Ascending aorta (tissue), 2 donors: ENCODE measurements at places on chromosomes 6 and 20.

- DNase-seq, result no peak
Observed at GRCh38 chr6:163916315-163917081, 502.0 kb downstream of the QKI start.

- DNase-seq, result no peak
Observed at GRCh38 chr6:75196081-75196687, 9.7 kb downstream of the COL12A1 start.

- no peak for DNase-seq
Observed at GRCh38 chr20:51354769-51355319, 187.7 kb downstream of the NFATC2 start.

DNA sequence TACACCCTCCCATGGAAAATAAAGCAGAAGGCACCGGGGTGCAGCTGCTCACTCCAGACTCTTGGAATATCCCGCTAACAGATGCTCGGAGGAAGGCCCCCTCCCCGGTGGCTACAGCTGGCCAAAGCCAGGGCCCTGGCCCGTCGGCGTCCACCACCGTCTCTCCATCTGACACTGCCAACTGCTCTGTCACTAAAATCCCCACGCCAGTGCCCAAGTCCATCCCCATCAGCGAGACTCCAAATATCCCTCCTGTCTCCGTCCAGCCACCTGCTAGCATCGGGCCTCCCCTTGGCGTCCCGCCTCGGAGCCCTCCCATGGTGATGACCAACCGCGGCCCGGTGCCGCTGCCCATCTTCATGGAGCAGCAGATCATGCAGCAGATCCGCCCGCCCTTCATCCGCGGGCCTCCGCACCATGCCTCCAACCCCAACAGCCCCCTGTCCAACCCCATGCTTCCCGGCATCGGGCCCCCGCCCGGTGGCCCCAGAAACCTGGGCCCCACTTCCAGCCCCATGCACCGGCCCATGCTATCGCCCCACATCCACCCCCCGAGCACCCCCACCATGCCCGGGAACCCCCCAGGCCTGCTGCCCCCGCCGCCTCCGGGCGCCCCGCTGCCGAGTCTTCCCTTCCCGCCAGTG is 143.9 kb downstream of the SOBP start:
- DNase-seq, result no peak

GRCh38 chr20:63136296-63136695 is 79.6 kb downstream of the YTHDF1 start:
- no peak for DNase-seq
